ENCODE measurements at places on chromosomes 16 and 17.

DNA sequence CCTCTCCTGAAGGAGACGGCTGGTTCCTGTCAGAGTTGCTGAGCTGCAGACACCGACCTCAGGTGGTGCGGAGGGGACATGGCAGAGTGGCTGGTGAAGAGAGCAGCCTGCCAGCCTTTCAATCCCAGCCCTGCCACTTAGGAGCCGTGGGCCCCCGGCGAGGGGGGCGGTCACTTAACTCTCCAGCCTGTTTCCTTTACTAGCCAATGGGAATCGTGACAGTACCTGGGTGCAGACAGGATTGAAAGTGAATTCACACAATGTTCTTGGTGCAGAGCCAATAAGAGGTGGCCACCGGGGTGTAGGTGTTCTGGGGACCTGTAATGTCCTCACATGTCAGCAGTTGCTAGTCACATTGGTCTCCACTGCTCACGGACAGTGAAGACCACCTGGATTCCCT, 13.5 kb downstream of the ACE start:
- no peak for DNase-seq

GRCh38 chr16:46562979-46563378, 58.2 kb downstream of the SHCBP1 start:
- DNase-seq = no peak

DNA sequence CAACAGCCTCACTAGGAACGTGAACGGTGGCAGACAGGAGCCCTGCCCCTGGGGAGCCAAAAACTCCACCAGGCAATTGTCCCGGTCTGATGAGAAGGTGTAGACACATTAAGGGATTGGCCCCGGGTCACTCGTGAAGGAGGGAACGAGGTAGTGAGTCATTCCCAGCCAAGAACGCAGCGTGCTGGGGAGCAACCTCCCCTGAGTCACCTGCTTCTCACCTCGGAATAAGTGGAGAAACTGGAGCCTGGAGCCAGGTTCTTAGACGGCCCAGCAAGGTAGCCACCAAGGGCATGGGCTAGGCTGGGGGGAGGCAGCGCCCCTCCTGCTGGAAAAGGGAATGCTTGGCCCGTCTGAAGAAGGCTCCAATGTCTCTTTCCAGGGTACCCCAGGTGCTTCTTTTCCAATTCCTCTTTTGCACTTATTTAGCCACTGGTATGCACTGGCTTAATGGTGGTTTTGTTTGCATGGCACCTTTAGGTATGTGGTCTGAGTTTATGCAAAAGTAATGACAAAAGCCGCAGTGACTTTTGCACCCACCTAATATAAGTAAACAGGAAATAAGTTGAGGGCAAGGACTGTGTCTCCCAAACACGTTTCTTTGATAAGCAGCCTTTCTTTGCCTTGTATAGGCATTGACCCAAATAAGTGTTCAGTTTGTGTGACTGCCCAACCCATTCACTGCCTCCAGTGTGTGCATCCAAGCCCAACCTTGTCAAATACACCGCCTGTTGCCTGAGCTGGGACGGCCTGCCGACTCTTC, 1.8 kb upstream of the HELZ start:
- DNase-seq = peak; percentile 38

DNA sequence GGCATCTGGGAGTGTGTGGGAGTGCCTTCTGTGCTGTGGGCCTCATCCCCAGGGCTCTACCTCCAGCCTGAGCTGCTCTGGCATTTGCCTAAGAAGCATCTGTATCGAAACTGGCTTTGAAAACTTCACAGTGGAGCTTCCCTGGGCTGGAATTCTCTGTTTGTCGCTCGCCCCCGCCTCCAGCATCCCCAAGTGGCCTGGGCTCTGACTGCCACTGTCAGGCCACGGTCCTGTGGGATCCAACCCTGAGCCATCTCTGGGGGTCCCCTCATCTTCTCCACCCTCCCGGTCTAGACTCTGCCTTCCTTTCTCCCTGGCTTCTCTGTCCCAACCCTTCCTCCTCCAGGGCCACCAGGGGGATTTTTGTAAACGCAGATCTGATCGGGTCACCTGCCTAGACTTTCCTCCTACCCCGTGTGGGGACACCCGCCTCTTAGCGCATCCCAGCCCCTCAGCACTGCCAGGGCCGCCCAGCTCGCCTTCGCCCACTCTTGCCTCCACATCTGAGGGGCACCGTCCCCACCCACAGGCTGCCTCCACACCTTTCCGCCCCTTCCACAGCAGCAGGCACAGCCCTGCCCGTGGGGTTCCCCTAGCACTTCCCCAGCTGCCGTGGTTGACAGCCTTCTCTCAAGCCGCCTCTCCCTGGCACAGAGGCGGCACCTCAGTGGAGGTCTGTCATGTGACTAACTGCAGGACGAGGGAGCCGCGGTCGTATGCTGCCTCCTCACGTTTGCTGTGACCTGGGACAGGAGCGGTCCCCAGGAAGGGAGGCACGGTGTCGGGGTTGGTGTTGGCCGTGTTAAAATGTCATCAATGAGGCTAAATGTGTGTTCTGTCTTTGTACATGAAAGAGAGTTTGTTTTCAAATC, 12.0 kb downstream of the TBC1D24 start:
- DNase-seq = peak; percentile 85

- no peak for DNase-seq
Observed at GRCh38 chr17:4849011-4849536, 15.9 kb downstream of the MINK1 start.

DNA sequence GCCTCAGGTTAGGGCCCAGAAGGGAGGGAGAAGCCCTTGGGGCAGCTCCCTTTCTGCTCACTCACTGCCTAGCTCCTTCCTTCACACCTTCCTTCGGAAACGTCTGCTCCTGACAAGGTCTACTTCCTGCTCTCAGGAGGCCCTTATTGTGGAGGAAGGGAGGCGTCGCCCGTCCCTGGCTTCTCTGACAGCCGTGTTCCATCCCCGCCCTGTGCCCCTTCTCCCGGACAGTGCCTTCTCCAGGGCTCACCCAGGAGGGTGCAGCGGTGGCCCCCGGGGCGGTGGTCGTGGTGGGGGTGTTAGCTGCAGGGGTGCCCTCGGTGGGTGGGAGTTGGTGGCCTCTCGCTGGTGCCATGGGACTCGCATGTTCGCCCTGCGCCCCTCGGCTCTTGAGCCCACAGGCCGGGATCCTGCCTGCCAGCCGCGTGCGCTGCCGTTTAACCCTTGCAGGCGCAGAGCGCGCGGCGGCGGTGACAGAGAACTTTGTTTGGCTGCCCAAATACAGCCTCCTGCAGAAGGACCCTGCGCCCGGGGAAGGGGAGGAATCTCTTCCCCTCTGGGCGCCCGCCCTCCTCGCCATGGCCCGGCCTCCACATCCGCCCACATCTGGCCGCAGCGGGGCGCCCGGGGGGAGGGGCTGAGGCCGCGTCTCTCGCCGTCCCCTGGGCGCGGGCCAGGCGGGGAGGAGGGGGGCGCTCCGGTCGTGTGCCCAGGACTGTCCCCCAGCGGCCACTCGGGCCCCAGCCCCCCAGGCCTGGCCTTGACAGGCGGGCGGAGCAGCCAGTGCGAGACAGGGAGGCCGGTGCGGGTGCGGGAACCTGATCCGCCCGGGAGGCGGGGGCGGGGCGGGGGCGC, 231.9 kb downstream of the SEC14L1 start:
- DNase-seq = peak; percentile 47

DNA sequence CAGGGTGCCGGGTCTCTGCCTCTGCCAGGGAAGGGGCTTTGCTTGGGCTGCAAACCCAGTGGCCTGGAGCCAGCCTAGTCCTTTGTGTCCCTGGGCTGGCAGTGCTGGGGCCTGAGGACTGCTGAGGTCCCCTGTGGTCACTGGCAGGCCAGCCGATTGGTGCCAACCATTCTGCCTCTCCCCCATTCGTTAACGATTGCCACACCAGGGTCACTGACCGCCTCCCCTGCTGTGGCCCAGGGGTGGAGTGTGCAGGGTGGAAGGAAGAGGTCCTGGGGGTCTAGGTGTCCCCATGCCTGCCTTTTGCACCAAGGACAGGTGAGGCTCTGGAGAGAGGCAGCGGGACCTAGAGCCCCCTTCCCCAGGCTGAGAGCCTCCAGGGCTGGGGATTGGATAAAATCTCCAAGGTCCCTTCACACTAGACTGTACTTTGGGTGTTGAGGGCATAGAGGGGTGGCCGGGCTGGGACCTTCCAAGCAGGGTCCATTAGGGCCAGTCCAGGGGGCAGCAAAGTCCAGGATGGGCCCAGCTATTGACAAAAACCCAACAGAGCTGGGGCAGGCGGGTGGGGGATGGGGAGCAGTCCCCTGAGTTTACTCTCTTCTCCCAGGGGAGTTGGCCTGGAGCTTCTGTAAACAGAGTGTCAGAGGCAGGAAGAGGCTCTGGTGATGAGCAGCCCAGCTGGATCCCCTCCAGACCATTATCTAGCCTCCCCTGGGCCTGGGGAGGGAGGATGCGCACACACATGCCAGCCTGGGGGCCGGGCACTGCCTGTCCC, 1.1 kb downstream of the VASN start:
- DNase-seq = no peak

DNA sequence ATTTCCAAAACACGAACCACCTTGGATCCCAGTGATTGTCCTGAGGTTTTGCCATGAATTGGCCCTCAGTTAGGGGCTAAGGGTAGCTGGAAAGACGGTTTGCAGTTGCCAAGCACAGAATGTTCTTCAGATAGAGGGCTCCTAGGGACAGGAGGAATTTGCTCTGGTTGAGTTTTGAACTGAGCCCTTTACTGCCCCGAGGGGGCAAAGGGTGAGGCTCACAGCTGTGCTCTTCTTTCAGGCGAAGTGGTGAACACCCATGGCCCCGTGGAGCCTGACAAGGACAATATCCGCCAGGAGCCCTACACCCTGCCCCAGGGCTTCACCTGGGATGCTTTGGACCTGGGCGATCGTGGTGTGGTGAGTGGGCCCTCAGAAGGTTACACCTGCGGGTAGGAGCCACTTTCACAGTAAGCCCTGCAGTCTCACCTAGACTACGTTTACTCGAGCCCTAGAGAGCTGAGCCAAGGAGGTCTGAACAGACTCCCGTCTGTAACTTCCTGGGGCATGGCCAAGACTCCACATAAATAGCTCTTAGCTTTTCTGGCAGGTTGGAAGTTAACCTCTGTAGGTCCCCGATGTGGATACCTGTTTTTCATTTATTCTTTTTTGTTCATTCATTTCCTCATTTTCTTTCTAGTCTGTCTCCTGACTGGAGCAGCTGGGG, 32.5 kb downstream of the NMT1 start:
- DNase-seq = no peak

GRCh38 chr16:57613514-57613913, 14.9 kb upstream of the ADGRG1 start:
- DNase-seq = no peak

DNA sequence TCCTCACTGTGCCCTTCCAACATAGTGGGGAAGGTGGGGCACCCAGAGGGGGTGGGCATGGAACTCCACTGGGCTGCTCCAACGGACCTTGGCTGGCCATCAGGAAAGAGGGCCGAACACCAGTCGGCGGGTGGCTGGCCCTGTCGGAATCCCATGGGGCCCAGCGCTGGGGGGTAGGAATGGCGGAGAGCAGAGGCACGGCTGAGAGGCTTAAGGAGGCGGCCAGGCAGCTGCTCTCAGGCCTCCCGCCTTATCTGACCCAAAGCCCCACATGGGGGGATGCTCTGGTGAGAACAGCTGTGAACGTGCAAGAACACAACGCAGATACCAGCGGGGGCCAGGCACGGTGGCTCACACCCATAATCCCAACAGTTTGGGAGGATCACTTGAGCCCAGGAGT, 4.4 kb upstream of the MYO1C start:
- DNase-seq = no peak

DNA sequence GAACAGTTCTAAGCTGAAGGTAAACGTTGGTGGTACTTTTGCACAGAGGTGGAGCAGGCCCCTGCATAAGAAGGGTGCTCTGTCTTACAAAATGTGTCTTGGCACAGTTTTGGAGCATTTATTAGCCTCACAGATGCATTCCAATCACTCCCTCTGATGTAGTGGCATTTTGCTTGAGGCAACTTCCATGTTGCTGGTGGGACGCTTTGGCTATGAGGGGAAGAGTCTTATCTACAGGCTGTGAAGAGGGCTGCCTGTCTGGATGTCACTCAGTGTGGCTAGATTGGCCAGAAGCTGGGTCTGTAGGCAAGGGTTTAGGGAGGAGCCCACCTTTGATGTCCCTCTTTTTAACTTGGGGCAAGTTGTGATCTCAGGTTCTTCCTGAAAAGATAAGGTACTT, 2.6 kb upstream of the RARA start:
- no peak for DNase-seq

DNA sequence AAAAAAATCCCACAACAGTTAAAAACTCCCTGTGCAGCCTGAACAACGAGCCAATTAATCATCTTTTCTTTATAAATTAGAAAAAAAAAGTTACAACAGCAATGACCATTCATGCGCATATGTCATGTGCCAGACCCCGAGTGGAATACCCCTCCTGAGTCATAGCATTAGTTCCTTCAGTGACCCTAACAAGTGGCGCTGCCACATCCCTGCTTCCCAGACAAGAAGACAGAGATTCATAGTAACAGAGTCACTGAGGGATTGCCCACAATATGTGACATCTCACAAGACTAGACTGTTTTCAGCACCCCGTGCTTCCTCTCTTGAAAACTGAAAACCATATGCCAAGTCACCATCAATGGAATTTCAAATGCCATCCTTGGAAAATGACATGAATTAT, 7.9 kb downstream of the UMOD start:
- no peak for DNase-seq

GRCh38 chr17:80644536-80644935, 99.9 kb downstream of the RPTOR start:
- no peak for DNase-seq

All from activated CD4-positive, alpha-beta T cell treated with anti-CD3 and anti-CD28 coated beads for 4 hours (primary cell).